Keratinocyte (primary cell): ENCODE measurements at places on chromosomes 5 and 9. TPM values are rescaled to one million over a fixed set of nuclear protein-coding genes. Genes with fewer than 3 reads are reported as not detected.

DNA sequence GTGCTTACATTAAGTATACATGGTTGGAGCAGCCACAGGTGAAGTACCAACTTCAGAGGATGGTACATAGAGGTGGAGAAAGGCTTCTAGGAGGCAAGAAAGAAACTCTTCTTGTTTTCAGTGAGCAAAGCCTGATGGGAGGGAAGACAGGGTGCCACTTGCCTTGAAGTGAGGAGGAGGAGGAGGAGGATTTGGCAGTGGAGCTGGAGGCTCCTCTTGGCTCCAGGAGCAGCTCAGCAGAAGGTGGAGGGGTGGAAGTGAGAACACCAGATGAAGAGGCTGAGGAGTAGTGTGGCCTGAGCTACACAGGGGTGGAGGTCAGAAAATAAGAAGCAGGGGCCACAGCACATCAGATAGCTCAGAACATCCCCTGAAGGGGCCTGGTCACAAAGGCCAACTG, 91.1 kb upstream of the SHISAL2B start:
- no peak for DNase-seq

The CCNI2 gene
- 0.05 to 0.14 TPM in 2 of 3 replicates, not detected in the other for polyA plus RNA-seq

DNA sequence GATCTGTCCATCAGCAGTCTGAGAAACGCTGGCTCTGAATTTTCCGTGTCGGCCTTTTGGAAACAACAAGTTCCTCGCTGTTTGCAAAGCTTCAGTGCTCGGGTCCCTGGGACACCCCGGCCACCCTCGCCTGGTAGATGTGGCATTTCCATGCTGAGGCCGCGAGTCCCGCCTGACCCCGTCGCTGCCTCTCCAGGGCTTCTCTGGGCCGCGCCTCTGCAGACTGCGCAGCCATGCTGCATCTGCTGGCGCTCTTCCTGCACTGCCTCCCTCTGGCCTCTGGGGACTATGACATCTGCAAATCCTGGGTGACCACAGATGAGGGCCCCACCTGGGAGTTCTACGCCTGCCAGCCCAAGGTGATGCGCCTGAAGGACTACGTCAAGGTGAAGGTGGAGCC, 4.7 kb downstream of the NTNG2 start:
- no peak for DNase-seq

DNA sequence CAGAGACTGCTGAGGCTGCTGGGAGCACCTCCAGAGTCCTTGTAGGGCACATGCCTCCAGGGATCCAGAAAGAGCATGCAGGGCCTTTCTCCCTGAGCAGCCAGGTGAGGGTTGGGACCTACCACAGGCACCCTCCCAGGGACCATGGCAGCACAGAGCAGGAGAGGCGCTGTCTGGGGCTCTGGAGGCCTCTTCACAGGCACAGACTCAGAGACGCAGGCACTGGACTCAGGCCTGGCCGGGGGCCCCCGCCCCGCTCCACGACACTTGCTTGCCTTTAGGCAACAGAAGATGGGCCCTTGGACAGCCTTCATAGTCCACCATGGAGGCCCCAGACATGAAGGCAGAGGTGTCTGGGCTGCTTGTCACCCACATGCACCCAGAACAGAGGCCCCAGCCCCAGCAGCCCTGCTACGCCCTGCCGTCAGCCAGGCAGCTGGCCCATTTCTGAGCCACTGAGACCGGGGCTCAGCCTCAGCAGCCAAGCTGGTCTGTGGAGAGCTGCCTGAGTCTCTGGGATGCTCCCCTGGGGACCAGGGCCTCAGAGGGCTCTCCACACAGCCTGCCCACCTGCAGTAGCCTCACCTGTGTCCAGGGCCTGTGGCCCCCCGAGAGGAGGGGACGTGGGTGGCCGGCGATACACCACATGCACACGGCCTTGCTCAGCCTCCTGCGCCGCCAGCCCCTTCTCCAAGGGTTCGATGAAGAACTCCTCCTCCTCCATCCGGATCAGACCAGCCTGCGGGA, 72.8 kb downstream of the ADAMTS2 start:
- no peak for DNase-seq
